A673 (cell line): ENCODE measurements at places on chromosomes 2 and 18. TPM values are rescaled to one million over a fixed set of nuclear protein-coding genes. Genes with fewer than 3 reads are reported as not detected.
A peak's percentile ranks its signal among the peaks of the same experiment; 100 is the strongest.

The C2orf81 gene
- total RNA-seq = 1.6 and 1.9 TPM in 2 replicates

The SNORC gene
- total RNA-seq = 4.6 and 4.7 TPM in 2 replicates

The LRP2 gene
- 0.26 TPM in 1 of 2 replicates, not detected in the other for total RNA-seq

The DNAJC5G gene
- 2.4 and 2.7 TPM in 2 replicates for total RNA-seq

The MC2R gene
- total RNA-seq = not detected in 2 replicates

The HOXD4 gene
- total RNA-seq = 30.8 and 34.3 TPM in 2 replicates

DNA sequence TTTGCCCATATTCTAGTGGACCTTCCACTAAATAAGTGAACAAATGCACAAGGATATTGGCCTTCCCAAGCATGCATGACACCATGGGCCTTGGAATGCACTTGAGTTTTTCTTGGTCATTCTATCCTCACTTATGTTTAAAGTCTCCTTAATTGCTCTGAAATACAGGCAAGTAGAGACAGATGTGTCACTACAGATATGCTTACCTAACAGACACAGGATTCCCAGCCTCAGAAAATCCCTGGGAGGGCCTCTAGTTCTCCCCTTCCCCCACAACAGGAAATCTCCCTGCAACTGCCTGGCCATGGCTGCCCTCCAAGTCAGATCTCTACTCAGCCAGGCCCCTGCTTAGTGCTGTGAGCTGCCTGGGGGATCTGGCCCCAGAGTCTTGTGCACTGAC lies 445.2 kb downstream of the IRS1 start:
- no peaks in the 10 kb centered on the region for H3K27me3 ChIP-seq
- DNase-seq = peak; percentile 7
- H3K36me3 ChIP-seq = no peaks in the 10 kb centered on the region
- H3K27ac ChIP-seq = no peak overlapping the region
- H3K4me3 ChIP-seq = no peak overlapping the region
- H3K4me1 ChIP-seq = peaks cover 5% of the 10 kb centered on the region

- no peak for DNase-seq
- no peak overlapping the region for H3K4me3 ChIP-seq
- no peaks in the 10 kb centered on the region for H3K27me3 ChIP-seq
- peaks cover 28% of the 10 kb centered on the region for H3K4me1 ChIP-seq
- H3K36me3 ChIP-seq = no peaks in the 10 kb centered on the region
Observed at GRCh38 chr2:221552291-221552690, 19.8 kb downstream of the EPHA4 start.

- no peaks in the 10 kb centered on the region for H3K27me3 ChIP-seq
- DNase-seq = no peak
- H3K27ac ChIP-seq = no peak overlapping the region
- no peak overlapping the region for H3K4me3 ChIP-seq
- H3K36me3 ChIP-seq = no peaks in the 10 kb centered on the region
Observed at GRCh38 chr2:65043001-65043400, 13.2 kb upstream of the CEP68 start.

DNA sequence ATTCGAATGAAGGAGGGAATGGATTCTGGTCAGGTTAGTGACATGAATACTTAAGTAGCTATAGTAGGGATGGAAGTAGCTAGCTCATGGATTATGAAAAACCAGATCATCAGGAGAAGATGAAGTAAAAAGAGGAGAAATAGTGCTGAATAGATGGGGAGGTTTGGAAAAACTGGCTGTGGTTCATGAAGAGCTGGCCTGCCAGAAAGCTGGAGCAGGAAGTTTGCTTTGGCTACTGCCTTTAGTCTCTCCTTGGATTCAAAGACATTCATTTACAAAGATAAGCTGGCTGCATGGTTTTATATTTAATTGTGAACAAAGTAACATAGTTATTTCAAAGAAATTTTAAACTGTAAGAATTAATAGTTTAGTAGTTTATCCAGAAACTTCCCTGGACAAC lies 567.0 kb downstream of the RIT2 start:
- no peak for DNase-seq
- no peaks in the 10 kb centered on the region for H3K27me3 ChIP-seq
- no peaks in the 10 kb centered on the region for H3K4me1 ChIP-seq
- H3K36me3 ChIP-seq = no peaks in the 10 kb centered on the region

- no peaks in the 10 kb centered on the region for H3K4me1 ChIP-seq
- no peak overlapping the region for H3K27ac ChIP-seq
- DNase-seq = no peak
- H3K36me3 ChIP-seq = no peaks in the 10 kb centered on the region
- no peaks in the 10 kb centered on the region for H3K27me3 ChIP-seq
Observed at GRCh38 chr2:217913436-217913835, 89.4 kb downstream of the TNS1 start.

GRCh38 chr2:8081130-8081529 lies 600.7 kb upstream of the ID2 start:
- no peak overlapping the region for H3K27ac ChIP-seq
- H3K36me3 ChIP-seq = no peaks in the 10 kb centered on the region
- DNase-seq = no peak
- H3K27me3 ChIP-seq = no peaks in the 10 kb centered on the region

DNA sequence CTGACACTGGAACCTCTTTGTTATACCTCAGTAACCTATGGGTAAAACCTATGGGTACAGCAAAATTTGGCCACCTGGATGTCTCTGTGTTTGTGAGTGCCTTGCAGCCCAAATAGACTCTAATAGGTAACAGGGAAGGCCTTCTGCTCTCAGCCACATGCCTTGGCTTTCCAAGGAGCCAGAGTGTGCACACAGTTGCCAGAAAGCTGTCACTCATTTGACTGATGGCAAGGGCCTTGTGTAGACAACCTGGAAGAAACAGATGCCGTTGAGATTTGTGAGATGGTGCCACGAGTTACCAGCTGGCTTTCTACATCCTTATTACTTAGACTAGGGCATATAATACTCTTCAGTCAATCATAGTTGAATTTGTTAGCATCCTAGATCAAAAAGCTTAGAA lies 90.1 kb upstream of the RAB12 start:
- no peak for DNase-seq
- H3K4me3 ChIP-seq = no peak overlapping the region
- peaks cover 47% of the 10 kb centered on the region for H3K27me3 ChIP-seq
- H3K4me1 ChIP-seq = no peaks in the 10 kb centered on the region
- H3K27ac ChIP-seq = no peak overlapping the region

- H3K4me3 ChIP-seq = no peak overlapping the region
- DNase-seq = no peak
- H3K4me1 ChIP-seq = no peaks in the 10 kb centered on the region
- H3K36me3 ChIP-seq = no peaks in the 10 kb centered on the region
- no peak overlapping the region for H3K27ac ChIP-seq
Observed at GRCh38 chr2:24779116-24779515, 14.1 kb downstream of the PTRHD1 start.

GRCh38 chr2:10042301-10043161 lies 819 bp upstream of the KLF11 start:
- H3K4me1 ChIP-seq = no peaks in the 10 kb centered on the region
- no peaks in the 10 kb centered on the region for H3K27me3 ChIP-seq
- H3K36me3 ChIP-seq = no peaks in the 10 kb centered on the region
- H3K27ac ChIP-seq = no peak overlapping the region
- no peak for DNase-seq

- no peaks in the 10 kb centered on the region for H3K4me1 ChIP-seq
- DNase-seq = no peak
- H3K27me3 ChIP-seq = no peaks in the 10 kb centered on the region
- no peak overlapping the region for H3K4me3 ChIP-seq
- no peaks in the 10 kb centered on the region for H3K36me3 ChIP-seq
Observed at GRCh38 chr18:78681396-78681795, 298.2 kb upstream of the SALL3 start.

DNA sequence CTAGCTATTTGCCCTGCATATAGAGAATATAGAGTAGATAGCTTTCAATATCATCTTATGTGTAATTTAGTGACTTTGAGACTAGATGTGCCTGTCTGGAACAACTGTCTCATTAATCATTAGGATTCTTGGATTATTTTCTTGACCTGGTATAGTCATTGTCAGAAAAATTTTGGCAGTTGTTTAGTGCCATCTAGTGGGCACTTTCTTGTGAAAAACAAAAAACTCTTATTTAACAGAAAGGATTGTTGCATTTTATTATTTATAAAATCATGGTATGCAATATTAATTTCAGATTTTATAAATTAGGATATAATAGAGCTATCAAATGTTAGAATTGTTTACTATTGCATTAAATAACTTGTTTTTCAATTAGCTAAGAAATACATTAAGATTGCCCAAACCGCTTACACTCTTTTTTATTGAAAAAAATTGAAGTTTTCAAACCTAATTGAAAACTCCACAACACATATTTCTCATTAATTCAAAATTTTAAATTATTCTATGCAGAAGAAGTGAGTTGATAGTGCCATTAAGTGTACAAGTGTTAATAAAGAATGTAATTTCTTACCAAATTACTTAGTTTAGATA lies 80.3 kb downstream of the DYNAP start:
- no peaks in the 10 kb centered on the region for H3K36me3 ChIP-seq
- H3K4me1 ChIP-seq = no peaks in the 10 kb centered on the region
- H3K27me3 ChIP-seq = no peaks in the 10 kb centered on the region

DNA sequence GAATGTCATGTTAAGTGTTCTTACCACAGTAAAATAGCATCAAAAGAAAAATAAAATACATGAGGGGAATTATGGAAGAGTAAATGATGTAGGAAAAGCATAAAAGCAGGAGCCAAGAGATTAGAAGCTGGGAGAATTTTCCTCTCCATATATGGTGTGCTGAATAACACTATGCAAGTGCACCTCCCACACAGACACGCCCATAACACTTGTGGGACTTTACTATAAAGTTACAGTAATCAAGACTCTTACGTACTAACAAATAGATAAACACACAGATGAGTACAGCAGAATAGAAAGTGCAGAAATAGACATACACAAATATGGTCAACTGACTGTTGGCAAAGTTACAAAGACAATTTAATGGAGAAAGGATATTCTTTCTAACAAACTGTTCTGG lies 16.0 kb upstream of the SPHKAP start:
- H3K36me3 ChIP-seq = no peaks in the 10 kb centered on the region
- DNase-seq = no peak
- no peak overlapping the region for H3K4me3 ChIP-seq
- H3K27me3 ChIP-seq = no peaks in the 10 kb centered on the region
- H3K4me1 ChIP-seq = no peaks in the 10 kb centered on the region

DNA sequence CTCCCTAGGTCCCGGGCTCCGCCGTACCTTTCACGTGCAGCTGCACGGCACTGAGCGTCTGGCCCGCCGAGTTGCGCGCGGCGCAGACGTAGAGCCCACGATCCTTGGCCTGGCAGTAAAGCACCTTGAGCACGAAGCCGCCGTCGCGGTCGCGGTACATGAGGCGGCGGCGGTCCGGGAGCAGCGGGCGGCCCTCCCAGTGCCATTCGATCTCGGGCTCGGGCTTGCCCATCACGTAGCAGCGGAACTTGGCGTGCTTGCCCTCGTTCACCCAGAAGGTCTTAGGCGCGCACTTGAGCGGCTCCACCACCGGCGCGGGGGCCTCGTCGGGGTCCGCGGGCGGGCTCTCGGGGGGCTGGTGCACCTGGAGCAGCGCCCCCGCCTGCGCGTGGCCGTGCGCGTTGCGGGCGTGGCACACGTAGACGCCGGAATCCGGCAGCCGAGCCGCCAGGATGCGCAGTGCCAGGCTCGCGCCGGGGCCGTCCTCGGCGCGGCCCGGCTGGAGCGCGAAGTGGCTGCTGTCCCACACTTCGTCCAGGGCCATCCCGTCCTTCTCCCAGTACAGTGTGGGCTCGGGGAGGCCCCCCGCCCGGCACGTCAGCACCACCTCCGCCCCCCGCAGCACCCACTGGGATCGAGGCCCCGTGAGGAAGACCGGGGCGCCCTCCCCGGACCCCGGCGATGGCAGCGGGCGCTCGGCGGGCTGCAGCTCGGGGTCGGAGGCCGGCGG lies 980 bp downstream of the OBSL1 start:
- DNase-seq = no peak
- peak overlapping the region; percentile 77 for H3K27ac ChIP-seq
- no peaks in the 10 kb centered on the region for H3K36me3 ChIP-seq
- peak overlapping the region; percentile 70 for H3K4me3 ChIP-seq
- H3K4me1 ChIP-seq = peaks cover 14% of the 10 kb centered on the region

GRCh38 chr2:218282173-218282991 lies 9.9 kb downstream of the TMBIM1 start:
- H3K27me3 ChIP-seq = no peaks in the 10 kb centered on the region
- H3K4me1 ChIP-seq = peaks cover 18% of the 10 kb centered on the region
- H3K36me3 ChIP-seq = peaks cover 4% of the 10 kb centered on the region
- no peak overlapping the region for H3K4me3 ChIP-seq
- no peak for DNase-seq
- no peak overlapping the region for H3K27ac ChIP-seq

DNA sequence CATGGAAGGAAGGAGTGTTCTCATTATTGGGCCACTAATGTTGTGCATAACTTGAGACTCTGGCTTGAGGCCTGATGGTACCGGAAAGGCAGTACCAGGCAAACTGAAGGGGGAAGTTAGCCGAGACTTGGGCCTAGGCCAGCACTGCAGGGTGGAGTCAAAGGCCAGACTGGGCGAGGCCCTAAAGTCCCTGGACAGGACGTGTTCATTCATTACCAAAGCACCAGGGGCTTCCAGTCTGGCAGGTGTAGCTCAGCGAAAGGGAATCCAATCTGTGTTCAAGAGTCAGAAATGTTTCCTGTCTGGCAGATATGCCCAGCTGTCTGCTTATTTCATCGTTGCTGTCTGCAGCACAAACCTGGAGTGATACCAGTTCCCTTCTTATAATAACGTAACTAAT lies 4.7 kb upstream of the ITSN2 start:
- no peaks in the 10 kb centered on the region for H3K36me3 ChIP-seq
- no peak for DNase-seq
- H3K27me3 ChIP-seq = no peaks in the 10 kb centered on the region
- H3K4me1 ChIP-seq = peaks cover 4% of the 10 kb centered on the region

- H3K4me3 ChIP-seq = no peak overlapping the region
- H3K4me1 ChIP-seq = no peaks in the 10 kb centered on the region
- H3K27ac ChIP-seq = no peak overlapping the region
- no peaks in the 10 kb centered on the region for H3K27me3 ChIP-seq
Observed at GRCh38 chr2:204479557-204479956, 65.7 kb upstream of the PARD3B start.

DNA sequence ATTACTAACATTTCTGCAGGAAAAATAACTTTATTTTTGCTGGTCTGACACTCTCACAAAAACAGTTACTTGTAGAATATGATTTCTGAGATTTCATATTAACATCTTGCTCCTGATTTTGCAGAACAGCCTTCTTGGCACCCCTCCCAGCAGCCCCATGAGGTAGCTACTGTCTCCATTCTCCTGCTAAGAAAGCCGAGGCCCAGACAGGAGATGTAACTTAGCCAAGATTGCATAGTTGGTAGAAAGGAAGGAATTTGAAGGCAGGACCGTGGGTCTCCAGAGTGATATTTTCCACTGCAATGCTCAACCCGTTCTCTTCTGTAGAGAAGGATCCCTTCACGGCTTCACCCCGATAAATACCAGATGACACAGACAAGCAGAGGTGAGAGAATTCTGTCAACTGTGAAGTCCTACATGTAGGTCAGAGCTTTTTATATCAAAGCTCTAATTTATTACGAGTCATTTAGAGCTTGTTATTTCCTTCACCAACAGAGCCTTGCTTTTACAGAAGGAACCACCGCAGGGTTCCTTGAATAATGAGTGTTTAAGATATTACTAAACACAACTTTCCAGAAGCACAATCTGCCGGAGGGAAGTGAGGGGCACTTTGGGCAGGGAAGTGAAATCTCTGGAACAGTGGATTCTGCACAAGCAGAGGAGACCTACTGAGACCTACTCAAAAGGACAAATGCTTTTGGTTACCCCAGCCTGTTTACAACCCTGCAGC lies 48.0 kb upstream of the MYCN start:
- H3K27ac ChIP-seq = no peak overlapping the region
- no peaks in the 10 kb centered on the region for H3K27me3 ChIP-seq
- peak; percentile 38 for DNase-seq
- no peaks in the 10 kb centered on the region for H3K36me3 ChIP-seq
- no peak overlapping the region for H3K4me3 ChIP-seq
- peaks cover 16% of the 10 kb centered on the region for H3K4me1 ChIP-seq

- H3K36me3 ChIP-seq = peaks cover 45% of the 10 kb centered on the region
- no peak overlapping the region for H3K27ac ChIP-seq
- H3K4me3 ChIP-seq = no peak overlapping the region
- no peak for DNase-seq
- H3K27me3 ChIP-seq = no peaks in the 10 kb centered on the region
Observed at GRCh38 chr2:201733544-201733943, 35.1 kb upstream of the MPP4 start.
